ENCODE measurements at places on chromosomes 6 and 20.

DNA sequence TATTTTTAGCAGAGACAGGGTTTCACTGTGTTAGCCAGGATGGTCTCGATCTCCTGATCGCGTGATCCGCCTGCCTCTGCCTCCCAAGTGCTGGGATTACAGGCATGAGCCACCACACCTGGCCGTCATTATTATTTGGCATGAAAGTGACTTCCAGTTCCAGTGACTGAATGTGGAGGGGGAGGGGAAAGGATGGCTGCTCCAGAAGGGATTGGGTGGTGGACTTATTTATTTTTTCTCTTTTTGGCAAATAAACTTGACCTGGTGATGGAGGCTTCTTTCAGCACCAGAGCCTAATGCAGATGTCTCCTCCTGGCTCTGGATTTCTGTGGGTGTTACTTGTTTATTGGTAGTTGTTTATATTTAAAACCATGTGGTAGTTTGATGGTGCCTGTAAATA lies 16.9 kb upstream of the SLC22A23 start:
- no peak for DNase-seq

DNA sequence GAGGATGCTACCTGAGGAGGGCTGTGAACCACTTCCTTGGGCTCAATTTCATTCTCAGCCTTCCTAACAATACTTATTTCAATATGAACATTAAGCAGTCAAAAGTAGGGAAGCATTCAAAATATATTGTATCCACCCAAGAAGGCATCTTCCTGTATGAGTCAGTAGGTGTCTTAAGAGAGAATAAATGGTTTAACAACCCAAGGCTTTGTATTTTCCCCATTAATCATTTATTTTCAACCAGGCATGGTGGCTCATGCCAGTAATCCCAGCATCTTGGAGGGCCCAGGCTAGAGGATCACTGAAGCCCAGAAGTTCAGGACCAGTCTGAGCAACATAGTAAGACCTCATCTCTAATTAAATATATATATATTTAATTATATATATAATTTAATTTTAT lies 74.5 kb upstream of the MARCKS start:
- no peak for DNase-seq

DNA sequence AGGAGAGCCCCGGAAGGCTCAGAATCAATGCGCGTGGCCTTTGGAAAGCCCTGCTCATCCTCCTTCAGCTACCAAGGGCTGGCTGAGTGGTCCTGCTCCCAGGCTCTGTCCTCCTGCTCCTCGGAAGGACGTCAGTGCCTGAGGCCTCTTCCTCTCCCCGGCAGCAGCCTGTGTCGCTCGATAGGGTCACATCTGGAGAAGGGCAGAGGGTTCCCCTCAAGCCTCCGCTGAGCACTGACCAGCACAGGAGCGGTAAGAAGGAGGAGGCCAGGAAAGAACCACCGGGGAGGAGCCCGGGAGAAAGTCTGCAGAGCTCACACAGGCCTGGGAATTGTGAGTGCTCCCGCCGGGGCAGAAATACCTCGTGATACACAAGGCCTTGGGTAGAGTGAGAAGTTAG lies 21.2 kb downstream of the KIF25 start:
- DNase-seq, result no peak

GRCh38 chr6:32271429-32271828 lies 47.6 kb upstream of the NOTCH4 start:
- DNase-seq, result no peak

DNA sequence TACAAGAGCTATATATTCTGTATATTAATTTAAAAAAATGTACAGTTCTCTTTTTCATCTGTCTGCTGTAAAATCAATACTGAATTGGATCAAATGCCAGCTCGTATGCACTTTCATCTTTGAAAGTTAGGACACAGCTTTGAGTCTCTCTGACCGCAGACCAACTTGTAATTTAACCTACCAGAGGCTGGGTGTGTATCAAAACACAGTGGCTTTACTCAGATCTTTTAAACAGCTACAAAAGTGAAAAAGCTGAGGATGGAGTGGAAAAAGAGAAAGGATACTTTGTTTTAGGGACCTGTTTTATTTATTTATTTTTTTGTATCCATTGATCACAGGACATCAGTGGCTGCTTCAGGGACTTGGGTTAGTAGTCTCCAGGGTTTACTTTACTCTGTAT lies 44.1 kb downstream of the KIAA0408 start:
- DNase-seq, result no peak

GRCh38 chr6:168794491-168794890 lies 353.5 kb downstream of the SMOC2 start:
- DNase-seq, result no peak

DNA sequence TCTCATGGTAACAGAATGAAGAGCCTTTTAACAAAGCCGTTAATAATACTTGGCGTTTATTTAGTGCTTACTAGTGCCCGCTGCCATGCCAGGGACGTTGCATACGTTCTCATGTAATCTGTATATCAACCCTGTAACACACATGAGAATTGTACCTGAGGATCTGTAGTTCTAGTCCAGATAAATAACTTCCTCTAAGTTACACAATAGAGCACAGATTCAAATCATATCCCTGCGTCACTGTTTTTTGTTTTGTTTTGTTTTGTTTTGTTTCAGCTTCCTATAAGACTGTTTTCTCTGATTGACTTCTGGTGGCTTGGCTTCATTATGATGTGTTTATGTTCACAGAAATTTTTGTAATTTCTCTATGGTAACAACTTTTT lies 553 bp downstream of the ZSCAN16 start:
- no peak for DNase-seq

GRCh38 chr20:62678553-62678952 lies 30.1 kb upstream of the NTSR1 start:
- DNase-seq, result no peak
